ENCODE measurements at places on chromosomes 2 and 18.

- no peak for DNase-seq
These were observed 83.7 kb downstream of the TTC32 start for GRCh38 chr2:19818039-19818438.

DNA sequence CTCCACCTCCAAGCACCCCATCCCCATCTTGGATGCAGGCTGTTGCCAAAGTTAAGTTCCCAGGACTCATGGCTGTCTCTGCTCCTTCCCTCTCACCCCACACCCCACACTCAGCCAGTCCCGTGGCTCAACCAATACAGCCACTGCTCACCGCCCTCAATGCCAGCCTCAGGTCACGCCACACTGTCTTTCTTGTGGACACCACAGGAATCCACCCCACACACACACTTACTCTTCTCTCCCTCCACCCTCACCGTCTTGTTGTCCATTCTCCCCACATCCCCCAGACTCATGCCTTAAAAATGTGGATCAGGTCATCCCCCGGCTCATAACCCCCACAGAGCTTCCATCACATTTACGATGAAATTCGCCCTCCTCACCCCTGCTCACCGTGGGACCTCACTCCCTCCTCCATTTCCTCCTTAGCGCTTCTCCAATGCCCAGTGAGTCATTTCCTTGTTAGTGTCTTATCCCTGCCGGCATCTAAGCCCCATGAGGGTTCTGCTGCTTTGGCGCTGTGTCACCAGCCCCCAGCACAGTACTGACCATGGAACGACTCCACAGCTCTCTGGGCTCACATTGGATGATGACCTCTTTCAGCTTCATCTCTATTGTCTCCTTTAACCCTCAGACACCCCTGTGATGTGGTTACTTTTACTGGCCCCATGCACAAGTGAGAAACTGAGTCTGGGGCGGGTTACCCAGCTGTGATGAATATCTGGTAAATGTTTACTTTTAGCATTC, 13.8 kb downstream of the MLPH start:
- DNase-seq, result peak; percentile 99

DNA sequence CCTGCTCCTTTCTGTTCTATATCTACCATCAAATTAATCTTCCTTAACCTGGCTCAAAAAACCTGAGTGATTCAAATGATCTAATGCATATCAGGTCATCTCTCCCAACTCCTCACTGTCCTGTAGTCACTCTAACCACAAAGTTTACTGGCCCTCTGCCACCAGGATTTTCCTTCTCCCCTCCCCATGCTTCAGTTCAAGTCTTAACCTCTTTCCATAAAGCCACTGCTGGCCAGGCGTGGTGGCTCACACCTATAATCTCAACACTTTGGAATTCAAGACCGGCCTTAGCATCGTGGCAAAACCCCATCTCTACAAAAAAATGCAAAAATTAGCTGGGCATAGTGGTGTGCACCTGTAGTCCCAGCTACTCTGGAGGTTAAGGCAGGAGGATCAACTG, 7.5 kb upstream of the SP3 start:
- DNase-seq, result peak; percentile 23

DNA sequence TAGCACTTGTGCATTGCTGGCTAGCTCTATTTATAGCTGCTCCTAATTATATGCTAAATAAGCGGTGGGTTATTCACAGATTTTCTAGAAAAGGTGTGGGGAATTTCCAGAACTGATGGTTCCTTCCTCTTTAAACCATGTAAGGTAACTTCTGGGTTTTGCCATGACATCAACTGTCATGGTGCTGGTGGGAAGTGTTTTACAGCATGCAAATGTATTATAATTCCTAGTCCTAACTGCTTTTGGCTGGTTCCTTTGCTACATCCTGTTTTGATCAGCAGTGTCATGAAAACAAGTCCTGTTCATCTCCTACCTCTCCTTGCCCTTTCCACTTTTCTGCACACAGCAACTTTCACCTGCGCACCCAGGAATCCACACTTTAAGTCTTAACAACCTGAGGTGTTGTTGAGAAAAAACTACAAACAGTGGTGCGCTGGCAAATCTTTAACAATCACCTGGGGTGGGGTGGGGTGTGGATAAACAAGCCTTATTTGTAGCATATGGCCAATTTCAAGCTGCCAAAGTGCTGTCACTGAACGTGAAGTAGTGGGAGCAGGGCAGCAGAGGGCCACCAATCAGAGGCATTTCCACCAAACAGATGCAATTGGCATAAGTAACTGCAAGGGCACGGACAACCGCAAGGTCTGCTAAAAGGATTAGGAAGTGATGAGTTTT, 33.4 kb upstream of the SKOR2 start:
- no peak for DNase-seq

- DNase-seq, result no peak
These were observed 25.5 kb upstream of the KCNG2 start for GRCh38 chr18:79772108-79772864.

- DNase-seq, result no peak
These were observed 22.8 kb upstream of the IL37 start for GRCh38 chr2:112887964-112888749.

GRCh38 chr2:182372661-182373060, 54.2 kb downstream of the PDE1A start:
- peak; percentile 93 for DNase-seq

DNA sequence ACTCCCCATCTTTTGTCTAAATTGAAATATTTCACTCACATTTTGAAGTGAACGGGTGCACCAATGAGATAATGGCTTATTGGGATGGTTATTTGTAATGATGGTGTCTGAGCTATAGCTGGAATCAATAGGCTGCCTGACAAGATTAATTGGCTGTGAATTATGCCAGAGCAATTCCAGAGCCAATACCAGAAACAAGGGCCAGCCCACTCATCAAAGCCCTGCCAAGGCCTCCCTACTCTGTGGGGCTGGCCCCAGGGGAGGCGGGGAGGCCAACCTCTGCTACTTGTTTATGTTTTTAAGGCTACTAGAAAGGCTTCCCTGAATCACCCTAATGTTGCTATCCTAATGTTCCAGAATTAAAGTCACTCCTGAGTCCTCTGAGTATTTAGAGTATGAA, 29.1 kb upstream of the NEMP2 start:
- no peak for DNase-seq

DNA sequence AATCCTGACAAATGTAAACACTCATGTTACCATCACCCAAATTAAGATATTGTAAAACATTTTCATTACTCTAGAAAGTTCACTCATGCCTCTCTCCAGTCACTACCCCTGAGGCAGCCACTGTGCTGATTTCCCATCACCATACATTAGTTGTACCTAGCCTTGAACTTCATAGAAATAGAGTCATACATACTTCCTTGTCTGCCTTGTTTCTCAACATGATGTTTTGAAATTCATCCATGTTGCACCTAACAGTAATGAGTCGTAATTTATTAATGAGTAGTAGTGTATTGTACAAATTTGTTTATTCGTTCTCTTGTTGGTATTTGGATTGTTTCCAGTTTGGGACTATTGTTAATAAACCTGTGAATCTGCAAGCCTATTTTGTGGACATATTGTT, 49.0 kb upstream of the TWSG1 start:
- DNase-seq, result no peak

DNA sequence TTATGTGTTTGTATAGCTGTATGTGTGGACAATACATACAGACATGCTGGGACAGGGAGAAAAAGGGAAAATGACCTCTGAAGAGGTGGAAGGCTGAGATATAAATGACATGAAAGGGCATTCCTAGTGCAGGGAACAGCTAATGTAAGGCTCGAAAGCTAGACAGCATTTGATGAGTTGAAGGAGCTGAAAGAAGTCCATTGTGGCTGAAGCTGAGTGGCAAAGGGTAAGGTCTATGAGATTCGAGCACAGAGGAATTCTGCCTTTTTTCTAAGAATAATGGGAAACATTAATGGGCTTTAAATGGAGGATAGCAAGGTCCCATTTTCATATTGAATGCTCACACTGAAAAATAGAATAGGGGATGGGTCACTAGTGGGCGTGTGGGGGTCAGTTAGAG, 23.6 kb downstream of the ADD2 start:
- DNase-seq, result no peak

- no peak for DNase-seq
These were observed 70.7 kb downstream of the TANK start for GRCh38 chr2:161230959-161231358.

GRCh38 chr18:61761875-61762274, 130.9 kb downstream of the RNF152 start:
- DNase-seq, result no peak

DNA sequence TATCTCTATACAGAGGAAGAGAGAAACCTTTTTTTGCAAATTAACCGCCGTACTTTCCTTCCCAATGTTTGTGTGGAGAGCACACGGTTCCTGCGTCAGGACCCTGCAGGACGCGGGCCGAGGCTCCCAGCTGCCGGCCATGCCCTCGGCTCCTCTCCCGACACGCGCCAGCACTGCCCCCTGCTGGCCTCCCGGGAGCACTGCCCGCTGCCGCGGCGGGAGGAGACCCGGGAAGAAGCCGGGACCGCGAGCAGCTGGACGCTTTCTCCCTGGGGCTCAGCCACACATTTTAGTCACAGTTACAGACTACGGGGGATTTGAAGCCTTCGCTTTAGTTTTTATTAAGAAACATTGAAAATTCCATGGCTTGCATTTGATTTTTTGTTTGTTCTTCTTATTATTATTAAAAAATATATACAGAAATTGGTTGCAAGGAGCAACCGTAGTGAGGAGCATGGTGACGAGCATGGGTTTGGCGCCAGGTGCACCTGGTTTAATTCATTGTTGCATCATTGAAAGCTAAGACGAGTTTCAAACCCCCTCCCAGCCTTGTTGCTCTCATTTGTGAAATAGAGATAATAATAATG, 401.2 kb downstream of the GALR1 start:
- peak; percentile 47 for DNase-seq

GRCh38 chr2:59440491-59440890, 1113.0 kb downstream of the BCL11A start:
- no peak for DNase-seq

DNA sequence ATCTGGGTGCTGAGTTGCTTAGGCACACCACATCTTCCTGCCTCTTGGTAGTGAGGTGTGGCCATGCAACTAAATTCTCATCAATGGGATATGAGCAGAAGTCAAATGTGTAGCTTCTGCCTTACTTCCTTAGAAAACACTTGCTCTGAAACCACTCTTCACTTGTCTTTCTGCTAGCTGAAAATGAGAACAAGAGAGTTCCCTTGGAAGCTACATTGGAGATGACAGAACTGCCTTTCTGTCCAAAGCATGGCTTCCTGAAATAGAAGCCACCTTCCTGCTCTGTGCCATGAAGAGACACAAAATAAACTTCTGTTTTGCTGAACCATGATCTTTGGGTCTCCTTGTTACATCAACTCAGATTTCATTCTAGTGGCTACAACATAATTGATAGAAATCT, 659.9 kb downstream of the IRS1 start:
- DNase-seq, result no peak

GRCh38 chr2:70779491-70779890, 11.0 kb downstream of the FIGLA start:
- DNase-seq, result no peak

GRCh38 chr2:134295441-134295840, 41.6 kb downstream of the MGAT5 start:
- DNase-seq, result no peak

GRCh38 chr18:58991167-58991798, 126.6 kb downstream of the ZNF532 start:
- no peak for DNase-seq

GRCh38 chr2:219344751-219345430, 12.3 kb upstream of the RESP18 start:
- no peak for DNase-seq

GRCh38 chr2:9675415-9676351, 44.9 kb upstream of the YWHAQ start:
- peak; percentile 85 for DNase-seq

DNA sequence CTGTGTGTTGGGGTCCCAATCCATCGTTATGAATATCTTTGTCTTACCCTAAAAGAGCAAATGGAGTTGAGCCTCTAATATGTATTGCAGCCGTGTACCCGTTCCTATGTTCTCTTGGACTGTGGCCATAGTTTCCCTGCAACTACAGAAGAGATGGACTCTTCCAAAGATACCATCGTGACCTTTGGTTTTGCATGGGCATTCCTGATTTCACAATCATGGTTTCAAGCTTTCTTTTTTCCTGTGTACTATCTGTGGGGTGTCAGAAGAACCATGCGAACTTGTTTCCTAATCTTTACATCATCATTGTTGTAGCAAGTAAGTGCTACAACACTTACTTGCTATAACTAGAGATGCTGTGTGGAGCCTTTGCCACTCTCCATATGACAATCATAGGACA, 1295.7 kb downstream of the DPP10 start:
- no peak for DNase-seq

DNA sequence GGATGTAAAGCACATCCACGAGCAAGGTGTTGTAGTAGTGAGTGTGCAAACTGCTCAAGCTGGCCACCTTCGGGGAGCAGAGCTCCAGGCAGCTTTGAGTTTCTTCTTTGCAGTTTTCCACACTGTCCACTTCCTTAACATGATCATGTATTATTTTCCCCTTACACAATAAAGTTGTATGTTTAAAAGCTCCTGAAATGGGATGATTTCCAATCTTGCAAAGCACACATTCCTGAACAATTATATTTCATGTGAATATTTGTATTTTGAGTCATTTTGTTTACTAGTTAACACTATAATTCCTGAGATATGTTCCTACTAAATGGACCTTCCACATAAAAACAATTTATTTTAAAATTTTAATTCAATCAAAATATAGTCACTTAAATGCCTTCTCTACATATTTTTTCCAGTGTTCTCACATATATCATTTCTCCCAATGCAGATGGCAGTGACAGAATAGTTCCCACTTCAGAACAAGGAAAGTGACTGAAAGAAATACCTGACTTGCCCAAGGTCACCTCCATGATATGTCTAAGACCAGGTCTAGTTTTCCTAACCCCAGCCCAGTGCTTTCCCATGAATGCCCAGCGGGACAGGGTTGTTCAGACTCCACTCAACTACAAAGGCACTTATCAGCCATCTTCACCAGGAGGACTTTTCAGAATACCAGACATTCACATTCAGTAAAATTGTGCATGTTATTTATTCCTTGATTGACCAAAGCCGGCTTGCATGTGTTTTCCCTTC, 5.5 kb downstream of the CYB5A start:
- no peak for DNase-seq

GRCh38 chr2:95346231-95346737, 49.1 kb downstream of the KCNIP3 start:
- DNase-seq, result peak; percentile 83

DNA sequence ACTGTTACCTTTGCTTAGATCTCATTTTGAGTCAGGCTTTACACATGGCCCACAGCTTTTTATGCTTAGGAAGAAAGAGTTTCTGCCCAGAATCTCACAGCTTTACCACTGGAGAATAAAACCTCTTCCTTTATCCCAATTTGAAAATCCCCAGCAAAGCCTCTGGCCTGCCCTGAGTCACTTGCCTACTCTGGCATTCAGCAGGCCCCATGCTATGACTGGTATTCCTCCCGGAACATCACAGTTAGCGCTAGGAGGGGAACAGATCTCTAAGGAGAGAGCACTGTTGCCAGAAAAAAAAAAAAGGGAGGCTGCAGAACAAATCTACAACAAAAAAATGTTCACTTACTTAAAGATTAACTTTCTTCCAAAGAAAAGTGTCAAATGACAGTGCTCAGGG, 152.9 kb upstream of the DNMT3A start:
- no peak for DNase-seq
